ENCODE measurements at places on chromosomes 3 and 15. TPM values are rescaled to one million over a fixed set of nuclear protein-coding genes. Genes with fewer than 3 reads are reported as not detected.
A peak's percentile ranks its signal among the peaks of the same experiment; 100 is the strongest.

- DNase-seq, result peak; percentile 34
Observed at GRCh38 chr3:44885618-44886017, 11.2 kb downstream of the TGM4 start.

GRCh38 chr15:60704129-60704528 is 225.2 kb upstream of the ICE2 start:
- DNase-seq, result no peak

- no peak for DNase-seq
Observed at GRCh38 chr15:82146576-82146975, 100.8 kb upstream of the MEX3B start.

DNA sequence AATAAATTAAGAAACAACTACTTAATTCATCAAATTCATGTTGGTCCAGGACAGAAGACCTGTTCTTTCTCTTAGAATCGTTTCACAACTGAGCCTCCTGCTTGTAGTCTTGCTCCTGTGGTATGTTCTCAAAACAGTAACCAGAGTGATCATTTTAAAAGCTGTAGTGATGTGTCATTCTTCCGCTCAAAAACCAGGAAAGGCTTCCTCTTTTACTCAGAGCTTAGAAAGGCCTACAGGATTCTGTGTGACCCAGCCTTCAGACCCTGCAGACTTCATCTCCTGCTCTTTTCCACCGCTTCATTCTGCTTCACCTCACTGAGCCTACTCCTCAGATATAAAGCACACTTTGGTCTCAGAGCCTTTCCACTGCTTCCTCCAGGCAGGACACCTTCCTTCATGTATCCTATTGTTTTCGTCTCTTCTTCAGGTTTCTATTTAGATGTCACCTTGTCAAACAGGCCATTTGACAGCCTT is 22.7 kb downstream of the ST6GAL1 start:
- DNase-seq, result no peak

- DNase-seq, result peak; percentile 82
Observed at GRCh38 chr3:141147657-141148056, 84.0 kb upstream of the PXYLP1 start.

The ITIH4 gene
- total RNA-seq, result 5.3 TPM

Data from HepG2 (cell line).